ENCODE measurements at places on chromosomes 7 and 10.

GRCh38 chr7:26789481-26790184, 74.8 kb downstream of the SKAP2 start:
- no peak for DNase-seq

DNA sequence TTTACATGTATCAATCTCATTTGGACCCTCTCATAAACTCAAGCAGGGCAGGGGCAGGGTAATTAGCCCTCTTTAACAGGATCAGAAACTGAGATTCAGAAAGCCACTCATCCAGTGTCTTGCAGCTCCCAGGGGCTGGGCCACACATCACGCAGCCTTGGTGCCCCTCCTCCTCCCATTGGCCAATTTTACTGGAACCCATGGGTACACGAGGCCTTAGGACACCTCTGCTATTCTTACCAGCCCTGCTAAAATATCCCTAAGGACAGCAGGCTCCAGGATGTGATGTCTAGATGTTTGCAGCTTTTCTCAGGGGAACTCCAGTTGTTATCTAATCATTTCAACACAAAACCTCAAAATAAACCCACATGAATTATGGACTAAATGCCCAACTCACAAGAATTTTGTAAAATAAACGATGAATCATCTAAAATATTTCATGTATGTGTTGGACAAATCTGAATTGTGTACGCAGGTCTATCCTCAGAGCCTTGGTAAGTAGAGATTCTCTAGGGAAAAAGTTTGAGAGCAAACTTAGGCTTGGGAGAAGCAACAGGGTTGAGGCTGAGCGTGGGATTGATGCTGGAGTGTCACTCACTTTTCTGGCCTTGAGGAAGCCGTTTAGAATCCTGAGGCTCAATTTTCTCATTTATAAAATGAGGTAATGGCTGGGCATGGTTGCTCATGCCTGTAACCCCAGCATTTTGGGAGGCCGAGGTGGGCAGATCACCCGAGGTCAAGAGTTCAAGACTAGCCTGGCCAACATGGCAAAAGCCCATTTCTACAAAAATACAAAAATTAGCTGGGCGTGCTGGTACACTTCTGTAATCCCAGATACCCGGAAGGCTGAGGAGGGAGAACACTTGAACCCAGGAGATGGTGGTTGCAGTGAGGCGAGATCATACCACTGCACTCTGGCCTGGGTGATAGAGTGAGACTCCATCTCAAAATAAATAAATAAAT, 69.7 kb upstream of the TNS3 start:
- DNase-seq: peak; percentile 98

DNA sequence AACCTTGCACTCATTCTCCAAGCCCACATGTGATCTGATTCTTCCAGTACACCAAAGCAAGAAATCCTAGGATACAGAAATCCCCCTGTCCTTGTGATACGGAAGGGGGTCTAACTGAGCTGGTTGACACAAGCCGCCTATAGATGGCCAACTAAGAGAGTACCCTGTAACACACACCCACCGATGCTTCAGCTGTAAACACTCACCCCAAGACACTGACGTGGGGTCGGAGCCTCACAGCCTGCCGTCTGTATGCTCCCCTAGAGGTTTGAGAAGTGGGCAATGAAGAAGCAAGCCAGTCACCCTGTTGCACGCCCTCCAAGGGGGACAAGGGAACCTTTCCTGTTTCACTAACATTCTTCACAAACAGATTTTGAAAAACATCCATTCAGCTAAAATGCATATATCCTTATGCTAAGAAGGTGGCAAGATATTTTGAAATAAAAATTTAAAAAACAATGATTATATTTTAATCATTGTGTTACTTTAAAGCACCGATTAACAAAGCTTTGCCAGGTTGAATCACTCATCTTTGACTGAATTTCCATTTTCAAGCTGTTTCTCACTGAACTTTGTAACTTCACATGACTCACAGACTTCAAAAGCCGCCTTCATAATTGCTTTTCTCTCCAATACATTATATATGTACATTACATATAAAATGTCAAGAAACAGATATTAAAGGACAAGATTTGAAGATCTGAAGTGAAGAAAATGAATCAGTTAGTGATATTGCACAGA, 329.3 kb downstream of the ARL4A start:
- no peak for DNase-seq

DNA sequence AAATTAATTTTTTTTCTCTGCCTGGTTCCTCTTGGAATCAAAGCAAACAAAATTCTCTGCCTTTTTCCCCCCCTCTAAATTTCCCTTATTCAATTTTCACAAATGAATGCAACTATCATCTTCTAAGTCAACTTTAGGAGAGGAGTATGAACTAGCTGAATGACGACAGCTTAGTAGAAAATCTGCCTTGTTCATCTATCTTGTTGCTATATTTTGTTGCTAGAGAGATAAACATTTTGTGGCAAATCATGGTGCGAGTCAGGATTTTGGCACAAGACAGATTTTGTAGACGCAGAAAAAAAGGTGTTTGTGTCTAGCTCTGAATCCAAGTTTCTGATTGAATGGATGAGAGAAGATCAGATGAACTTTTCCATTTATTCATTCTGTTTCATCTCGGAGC, 81.0 kb upstream of the FZD8 start:
- no peak for DNase-seq

DNA sequence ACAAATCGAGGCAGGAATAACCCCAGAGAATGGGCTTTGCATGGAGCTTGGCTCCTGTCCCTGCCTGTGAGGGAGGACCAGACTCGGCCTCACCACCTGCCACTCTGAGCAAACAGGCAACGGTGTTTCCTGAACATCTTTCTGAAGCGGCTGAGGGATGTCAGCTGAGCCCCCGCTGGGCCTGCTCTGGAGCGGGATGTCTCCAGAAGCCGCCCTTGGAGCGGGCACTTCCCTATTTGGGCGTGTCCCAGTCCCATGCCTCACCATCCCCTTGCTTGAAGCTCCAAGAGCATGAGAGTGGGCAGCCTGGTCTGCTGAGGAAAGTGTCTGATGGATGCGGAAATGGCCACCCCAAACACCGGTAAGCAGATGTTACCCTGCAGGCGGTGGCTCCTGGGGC, 10.2 kb downstream of the ALKBH4 start:
- DNase-seq: no peak

DNA sequence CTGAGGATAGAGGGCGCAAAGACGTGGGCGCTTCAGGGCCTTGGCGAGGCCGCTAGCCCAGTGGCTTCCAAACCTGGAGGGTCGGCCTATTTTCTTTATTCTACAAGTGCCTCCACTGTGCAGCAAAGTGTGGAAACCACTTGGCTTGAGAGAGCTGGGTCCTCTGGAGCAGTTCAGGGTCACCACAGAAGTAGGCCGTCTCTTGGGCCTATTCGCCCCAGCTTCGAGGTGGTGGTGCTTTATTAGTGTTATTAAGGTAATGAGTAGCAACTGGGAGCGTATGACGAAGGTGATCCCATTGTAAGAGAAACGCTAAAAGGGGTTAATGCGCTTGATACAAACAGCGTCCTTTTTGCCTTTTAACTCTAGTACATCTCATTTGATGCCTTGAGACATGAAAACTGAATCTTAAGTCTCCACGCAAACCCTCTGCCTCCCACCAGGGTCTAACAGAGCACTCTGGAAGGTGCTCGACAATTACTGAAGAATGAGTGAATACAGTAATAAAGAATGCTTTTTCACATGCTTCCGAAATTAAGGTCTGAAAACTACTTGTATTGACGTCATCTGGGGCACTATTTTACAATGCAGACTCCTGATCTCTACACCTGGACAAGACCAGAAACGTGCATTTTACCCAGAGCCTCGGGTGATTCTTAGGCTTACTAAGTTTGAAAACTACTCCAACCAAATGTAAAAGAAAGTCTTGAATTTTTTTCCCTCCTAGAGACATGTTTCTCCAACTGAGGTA, 647 bp upstream of the GSAP start:
- DNase-seq: no peak

DNA sequence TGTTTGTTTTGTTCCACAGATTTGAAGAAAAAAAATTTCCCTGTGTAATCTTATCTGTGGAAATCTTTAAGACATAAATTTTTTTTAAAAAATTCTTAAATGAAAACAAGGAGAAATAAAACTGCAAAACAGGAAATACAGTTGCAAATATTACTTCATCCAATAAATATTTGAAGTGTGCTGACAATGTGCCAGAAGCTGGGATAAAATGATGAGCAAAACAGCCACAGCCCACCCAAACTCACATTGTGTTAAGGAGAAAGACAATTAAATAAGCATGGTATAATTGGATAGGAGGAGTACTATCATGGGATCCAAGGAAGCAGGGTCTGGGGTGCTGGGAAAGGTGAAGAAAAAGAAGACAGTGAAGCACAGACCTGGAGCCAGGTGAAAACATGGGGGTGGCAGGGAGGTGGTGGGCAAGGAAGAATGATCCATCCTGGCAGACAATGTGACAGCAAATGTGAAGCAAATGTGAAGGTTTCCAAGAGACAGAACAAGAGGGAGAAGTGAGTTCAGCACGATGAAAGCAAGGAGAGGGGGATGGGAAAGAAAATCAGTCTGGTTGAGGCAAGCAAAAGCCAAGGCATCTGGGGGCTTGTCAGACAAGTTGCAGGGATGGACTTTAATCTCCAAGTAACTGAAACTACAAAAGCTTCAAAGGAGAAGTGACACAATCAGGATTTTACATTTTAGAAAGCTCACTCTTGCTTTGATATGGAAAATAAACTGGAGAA, 135.9 kb downstream of the HIBADH start:
- DNase-seq: no peak

Measured in brain microvascular endothelial cell (primary cell).